ENCODE measurements at places on chromosomes 16 and 17.
A peak's percentile ranks its signal among the peaks of the same experiment; 100 is the strongest.

GRCh38 chr17:3964203-3965117 lies at the start of gene ATP2A3:
Gene ATP2A3 (minus strand): TSS chr17:3964437. CDS start chr17:3964291, 146 bp downstream.
- DNase-seq, result peak; percentile 56

- DNase-seq, result no peak
These were observed 69.0 kb downstream of the ANKFN1 start for GRCh38 chr17:56222255-56222654.

DNA sequence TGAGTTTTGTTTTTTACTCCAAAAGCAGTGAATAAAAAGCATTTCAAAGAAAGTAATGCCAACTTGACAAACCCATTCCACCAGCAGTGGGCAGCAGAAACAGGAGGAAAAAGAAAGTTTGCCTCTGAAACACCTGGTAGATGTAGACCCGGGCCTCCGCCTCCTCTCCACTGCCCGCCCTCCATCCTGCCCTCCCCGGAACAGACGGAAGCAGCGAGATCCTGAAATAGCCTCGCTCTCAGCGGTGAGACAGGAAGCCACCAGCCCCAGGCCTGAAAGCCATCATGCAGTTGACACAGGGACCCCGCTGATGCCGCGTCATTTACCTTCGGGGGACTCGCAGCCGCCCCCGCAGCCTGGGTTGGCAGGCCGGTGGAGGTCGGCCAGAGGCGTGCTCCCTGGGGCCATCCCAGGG lies 67.8 kb downstream of the C16orf78 start:
- DNase-seq, result peak; percentile 60

DNA sequence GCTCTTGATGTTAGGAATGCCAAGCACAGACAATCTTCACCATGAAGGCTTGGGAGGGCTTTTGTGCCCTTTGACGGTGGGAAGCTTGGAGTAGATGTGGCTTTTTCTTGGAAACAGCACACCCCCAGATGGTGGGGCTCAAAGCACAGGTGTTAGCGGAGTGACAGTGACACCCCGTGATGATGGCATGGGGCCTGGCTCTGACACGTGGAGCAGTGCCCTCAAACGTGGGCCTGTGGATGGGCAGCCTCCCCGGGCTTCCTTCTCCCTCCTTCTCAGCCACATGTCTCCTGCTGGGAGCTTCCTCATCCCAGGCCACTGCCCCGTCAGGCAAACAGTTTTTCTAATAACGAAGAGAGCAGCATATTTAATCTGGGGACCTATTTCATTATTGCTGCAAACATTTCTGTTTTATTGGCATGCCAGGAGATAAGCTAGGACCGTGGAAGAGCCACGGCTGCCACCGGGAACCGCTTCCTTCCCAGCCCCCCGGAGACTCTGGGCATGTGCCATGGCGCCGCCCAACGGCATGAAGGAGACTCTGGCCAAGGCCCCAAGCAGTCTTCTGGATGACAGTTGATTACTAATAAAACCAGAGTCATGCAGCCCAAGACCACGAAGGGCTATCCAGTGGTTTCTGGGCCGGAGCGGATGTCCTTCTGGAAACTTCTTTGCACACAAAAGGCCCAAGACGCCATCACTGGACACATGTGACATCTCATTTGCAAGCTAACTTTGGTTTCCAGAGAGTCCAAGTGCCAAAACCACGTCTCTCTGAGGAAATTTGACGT lies 280.3 kb upstream of the FOXF1 start:
- DNase-seq, result no peak

GRCh38 chr16:29891525-29892457 lies 7.6 kb downstream of the SEZ6L2 start:
- DNase-seq, result no peak

DNA sequence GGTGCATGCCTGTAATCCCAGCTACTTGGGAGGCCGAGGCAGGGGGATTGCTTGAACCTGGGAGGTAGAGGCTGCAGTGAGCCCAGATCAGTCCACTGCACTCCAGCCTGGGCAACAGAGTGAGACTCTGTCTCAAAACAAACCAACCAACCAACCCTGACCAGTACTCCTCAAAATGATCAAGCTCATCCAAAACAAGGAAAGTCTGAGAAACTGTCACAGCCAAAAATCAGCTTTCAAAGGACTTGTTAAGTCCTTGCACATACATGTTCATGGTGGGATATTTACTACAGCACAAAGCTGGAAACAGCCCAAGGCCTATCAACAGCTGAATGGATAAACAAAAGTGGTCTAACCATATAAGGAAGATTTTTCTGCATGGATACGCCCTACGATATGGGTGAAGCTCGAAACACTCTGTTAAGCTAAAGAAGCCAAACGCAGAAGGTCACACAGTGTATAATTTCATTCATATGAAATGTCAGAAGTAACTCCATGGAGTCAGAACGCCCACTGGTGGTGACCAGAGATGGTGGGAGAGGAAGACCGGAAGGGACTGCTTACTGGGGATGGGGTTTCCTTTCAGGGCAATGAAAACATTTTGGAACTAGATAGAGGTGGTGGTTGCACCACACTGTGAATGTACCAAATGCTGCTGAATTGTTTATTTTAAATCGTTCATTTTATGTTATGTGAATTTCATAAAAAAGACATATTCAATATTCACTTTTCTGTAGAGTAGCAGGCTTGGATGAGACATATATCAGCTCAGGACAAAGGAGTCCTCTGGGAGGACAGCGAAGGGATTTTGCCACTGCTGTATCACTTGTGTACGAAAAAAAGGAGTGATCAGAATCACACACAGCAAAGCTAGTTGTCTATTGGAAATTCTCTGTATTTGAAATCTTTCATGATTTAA lies 17.7 kb downstream of the CCL17 start:
- DNase-seq, result peak; percentile 57

DNA sequence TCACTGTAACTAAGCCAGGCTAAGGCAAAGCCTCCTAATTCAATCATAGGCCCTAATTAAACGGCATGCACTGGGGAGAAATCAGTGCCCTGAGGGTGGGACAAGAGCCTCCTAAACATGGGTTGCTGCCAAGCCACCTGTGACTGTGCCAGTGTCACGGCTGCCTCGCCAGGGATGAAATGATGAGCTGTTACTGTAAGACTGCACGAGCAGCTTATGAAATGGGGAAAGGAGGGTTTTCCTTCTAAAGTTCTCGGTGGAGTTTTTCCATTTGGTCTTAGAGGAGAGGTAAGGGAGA lies 12.7 kb downstream of the TMEM11 start:
- DNase-seq, result no peak

All from KBM-7 (cell line).